ENCODE measurements at places on chromosomes 6 and 20.

- DNase-seq: no peak
These were observed 39.4 kb upstream of the CCN6 start for GRCh38 chr6:112014483-112014882.

GRCh38 chr6:155867682-155868081 is 412.0 kb upstream of the NOX3 start:
- DNase-seq: no peak

GRCh38 chr6:43290339-43290904 is 7.6 kb upstream of the SLC22A7 start:
- DNase-seq: no peak

- no peak for DNase-seq
These were observed 67.0 kb downstream of the DNAAF9 start for GRCh38 chr20:3340443-3340842.

GRCh38 chr6:36986704-36987047 is 680 bp upstream of the MTCH1 start:
- DNase-seq: no peak

GRCh38 chr20:54172856-54173652 is 732 bp downstream of the CYP24A1 start:
- DNase-seq: no peak

- DNase-seq: no peak
These were observed 37.9 kb downstream of the IPCEF1 start for GRCh38 chr6:154318721-154319120.

DNA sequence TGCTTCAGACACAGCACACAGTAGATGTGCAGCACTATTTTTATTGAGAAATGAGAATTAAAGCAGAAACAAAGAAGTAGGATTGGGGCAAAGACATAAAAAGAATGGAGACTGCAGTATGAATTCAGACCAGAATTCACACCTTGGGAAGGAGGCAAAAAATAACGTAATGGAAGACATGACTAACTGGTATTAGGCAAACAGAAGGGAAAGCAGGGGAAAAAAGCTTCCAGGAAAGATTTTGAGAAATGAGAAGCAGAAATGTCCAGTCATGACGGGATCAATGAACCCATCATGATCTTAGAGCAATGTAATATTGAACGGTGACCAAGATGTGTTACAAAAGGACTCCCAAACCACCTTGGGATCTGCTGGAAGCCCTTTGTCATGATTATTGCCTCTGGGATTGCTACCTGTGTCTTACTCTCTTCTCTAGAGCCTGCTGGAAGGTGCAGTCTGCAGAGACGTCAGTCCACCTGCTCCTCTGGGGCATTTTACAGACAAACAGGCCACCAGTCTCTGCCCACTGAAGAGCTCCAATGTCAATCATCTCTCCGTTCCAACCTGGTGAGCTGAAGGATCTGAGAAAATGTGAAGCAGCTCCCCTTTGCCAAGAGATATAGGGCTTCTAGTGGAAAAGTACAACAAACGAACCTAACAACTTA is 8.7 kb downstream of the NUDT3 start:
- DNase-seq: no peak

- DNase-seq: no peak
These were observed 26.1 kb downstream of the ZNF311 start for GRCh38 chr6:28978959-28979561.

- no peak for DNase-seq
These were observed 7.4 kb upstream of the SLC12A5 start for GRCh38 chr20:46021361-46022359.

- no peak for DNase-seq
These were observed 317.8 kb downstream of the CENPW start for GRCh38 chr6:126657561-126658175.

Data from iPS DF 6.9 (cell line).